ENCODE measurements at places on chromosomes 3 and 15.

- DNase-seq, result no peak
Observed at GRCh38 chr3:73924048-73924447, 299.3 kb upstream of the PDZRN3 start.

GRCh38 chr3:38586546-38587520 lies 62.7 kb downstream of the SCN5A start:
- DNase-seq, result no peak

DNA sequence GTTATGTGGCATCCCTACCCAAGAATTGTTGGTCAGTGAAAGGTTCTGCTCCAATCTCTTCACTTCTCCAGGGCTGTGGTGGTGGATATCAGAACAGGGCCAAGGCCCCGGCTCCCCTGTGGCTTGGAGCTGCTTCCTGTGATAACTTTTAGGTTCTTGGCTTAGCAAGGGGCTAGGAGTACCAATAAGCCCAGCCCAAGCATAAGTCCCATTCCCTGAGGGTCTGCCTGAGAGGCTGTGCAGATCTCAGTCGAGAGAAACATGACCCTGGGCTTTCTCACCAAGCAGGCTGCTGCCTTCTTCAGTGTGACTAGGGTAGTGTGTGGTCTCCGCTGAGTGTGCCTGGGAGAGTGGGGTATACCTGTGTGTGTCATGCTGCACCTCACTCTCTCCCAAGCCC lies 7.1 kb downstream of the CLK3 start:
- DNase-seq, result no peak

DNA sequence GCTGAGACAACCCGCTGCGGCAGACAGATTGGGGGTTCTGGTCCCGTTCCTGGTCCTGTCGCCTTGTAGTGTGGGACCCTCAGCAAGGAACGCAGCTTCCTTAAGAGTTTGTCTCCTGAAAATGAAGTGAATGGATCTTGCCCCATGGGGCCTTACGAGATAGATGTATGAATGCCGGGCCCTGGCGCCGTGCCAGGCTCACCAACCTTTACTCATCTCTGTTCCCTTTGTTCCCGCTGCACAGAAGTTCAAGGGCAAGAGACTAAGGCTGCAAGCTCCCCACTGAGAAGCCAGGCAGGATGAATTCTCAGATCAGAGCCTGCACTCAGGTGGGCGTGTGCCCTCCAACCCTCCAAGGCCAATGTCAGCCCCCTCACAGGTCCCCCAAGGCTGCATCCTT lies 162.7 kb upstream of the IQSEC1 start:
- no peak for DNase-seq

- no peak for DNase-seq
Observed at GRCh38 chr3:48697952-48698351, 12.2 kb upstream of the NCKIPSD start.

- no peak for DNase-seq
Observed at GRCh38 chr15:88630798-88631463, 7.9 kb upstream of the ISG20 start.

DNA sequence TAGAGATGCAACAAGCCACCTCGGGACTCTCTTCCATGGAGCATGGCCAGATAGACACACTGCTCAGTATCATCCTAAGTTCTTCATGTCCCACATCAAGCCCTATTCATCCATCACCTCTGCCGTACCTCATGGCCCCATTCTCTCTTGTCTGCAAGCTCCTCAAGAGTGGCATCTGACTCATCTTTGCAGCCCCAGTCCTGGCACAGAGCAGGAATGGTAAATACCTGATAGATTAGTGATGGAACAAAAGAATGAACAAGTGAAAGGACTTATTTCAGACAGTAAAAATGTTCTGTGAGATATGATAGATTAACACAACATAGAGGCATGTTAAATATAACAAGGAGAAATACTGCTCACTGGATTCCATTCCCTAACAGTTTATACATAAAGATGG lies 176.4 kb downstream of the ISL2 start:
- no peak for DNase-seq

- DNase-seq, result no peak
Observed at GRCh38 chr3:30500666-30501399, 105.6 kb upstream of the TGFBR2 start.

DNA sequence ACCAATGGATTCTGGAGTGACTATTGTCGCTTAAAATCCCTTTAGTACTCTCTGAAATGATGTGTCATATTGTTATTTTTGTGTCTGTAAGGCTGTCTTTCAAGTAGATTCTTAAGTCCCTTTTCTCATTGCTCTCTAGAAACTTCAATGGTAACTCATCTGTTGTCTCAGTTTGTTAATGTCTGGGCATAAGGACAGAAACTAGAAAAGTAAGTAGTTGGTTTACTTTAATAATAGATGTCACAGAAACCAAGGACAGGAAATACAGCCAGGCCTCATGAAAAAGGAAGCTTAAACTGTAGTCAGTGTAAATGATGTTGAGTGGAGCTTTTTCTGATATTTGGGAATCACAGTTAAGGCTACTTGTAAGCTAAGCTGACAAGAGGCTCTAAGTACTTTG lies 730.2 kb upstream of the DPPA4 start:
- DNase-seq, result no peak

DNA sequence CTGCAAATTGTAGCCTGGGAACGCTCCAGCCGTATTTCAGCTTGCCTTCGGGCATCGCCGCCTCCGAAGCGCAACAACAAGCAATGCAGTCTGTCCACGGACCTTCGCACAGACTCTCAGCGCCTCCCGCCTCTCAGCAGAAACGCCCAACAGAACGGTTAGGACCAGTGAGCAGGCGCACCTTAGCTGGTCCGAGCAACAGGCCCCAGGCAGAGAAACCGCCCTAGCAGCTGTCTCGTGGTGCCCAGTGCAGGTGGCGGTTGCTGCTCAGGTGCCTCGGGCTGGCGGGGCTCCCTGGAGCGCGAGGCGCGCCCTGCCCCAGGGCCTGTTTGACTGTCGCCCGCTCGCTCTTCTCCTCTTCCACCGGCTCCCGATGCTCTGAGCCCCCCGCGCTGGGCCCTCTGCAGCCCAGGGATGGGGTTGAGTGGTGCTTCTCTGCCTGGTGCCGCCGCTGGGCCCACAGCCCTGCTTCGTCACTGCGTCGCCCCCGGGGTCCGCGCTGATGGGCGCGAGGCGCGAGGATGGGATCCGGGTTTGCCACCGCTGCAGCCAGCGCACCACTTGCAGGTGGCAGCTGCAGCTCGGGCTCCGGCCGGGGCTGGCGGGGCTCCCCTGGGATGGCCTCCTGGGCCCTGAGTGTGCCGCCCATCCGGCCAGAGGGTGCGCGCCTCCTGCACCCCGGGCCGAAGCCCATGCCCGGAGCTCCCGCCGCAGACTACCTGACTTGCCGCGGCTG lies 268.4 kb upstream of the FRG2C start:
- no peak for DNase-seq

DNA sequence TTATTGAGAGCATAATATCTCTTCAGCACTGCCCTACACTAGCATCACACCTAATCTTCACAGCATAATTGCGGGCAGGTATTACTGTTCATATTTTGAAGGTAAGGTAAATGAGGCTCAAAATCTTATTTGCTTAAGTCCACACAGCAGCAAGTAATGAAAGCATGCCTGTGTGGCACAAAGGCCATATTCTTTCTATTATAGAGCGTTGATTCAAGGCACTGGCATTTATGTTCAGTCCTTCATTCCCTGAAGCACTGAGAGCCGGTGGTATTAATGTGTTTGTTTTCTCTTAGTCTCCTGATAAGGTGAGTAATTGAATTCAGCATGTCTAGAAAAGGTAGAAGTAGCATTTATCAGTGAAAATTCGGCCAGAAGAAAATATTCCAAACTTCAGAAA lies 231.2 kb downstream of the BBX start:
- DNase-seq, result no peak

DNA sequence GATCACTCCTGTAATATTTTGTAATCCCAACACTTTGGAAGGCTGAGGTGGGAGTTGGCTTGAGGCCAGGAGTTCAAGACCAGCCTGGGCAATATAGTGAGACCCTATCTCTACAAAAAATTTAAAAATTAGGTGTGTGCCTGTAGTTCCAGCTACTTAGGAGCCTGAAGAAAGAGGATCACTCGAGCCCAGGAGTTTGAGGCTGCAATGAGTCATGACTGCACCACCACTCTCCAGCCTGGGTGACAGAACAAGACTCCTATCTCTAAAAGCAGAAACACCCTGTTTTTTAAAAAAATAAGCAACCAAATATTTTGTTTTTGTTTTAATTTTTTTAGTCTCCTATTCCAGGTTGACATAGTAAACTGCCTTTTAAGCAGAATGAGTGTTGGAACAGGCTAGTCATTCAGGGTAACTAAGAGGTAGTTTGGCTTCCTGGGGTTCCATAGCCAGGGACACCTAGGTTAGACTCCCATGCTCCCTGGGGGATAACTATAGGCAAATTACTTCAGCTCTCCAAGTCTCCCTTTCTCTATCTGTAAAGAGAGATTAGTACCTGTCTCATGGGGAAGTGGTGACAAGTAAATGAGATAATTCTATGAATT lies 114.6 kb upstream of the C15orf61 start:
- DNase-seq, result no peak

GRCh38 chr3:165279471-165279870 lies 83.3 kb upstream of the SLITRK3 start:
- DNase-seq, result no peak

- DNase-seq, result no peak
Observed at GRCh38 chr3:59555593-59556315, 505.9 kb upstream of the CFAP20DC start.

DNA sequence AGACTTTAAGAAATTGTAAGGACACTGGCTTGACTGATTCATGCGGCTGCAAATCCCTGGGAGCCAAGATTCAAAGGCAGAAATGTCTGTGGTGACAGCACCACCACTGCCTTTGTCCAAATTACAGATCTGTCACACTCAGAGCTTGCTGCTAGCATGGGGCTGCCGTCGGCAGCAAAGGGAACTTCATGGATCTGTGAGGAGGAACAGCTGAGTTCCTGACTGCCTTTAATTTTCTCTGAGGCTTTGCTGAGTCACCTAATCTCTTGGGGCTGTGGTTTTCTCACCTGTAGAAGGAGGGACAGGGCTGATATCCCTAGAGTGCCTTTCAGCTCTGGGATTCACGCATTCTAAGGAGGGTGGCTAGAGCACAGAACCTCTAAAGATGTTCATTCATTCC lies 4.1 kb upstream of the PAK6 start:
- no peak for DNase-seq

DNA sequence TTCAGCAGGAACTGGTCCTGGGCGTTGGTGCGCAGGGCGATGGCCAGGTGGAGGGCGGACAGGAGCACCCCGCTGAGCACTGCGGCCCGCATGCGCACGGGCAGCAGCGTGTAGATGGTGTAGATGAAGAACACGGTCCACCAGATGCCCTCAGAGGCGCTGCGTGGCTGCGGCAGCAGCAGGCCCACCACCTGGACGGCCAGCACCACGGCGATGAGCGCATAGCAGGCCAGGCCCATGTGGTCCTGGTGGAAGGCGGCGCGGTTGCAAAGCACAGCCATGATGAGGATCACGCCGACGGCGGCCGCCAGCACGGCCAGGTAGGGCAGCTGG lies 1.5 kb downstream of the ADCY5 start:
- no peak for DNase-seq

DNA sequence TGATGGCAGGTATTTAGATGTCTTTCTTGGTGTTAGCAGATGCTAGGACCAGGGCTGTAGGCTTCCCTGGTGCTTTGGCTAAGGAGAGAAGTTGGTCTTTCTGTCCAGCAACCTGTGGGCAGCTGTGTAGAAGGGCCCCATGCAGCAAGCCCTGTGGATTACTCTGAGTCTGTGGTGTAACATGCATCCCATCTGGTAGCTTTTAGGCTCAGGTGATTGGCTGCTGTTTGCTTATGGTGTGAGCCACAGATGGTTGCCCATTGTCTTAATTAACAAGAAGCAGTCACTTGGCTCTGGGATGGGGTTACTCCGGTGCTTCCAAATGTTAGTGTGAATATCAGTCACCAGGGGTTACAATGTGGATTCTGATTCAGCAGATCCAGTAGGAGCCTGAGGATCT lies 368.6 kb upstream of the C2CD4B start:
- DNase-seq, result no peak

- no peak for DNase-seq
Observed at GRCh38 chr3:72036899-72037298, 252.0 kb upstream of the PROK2 start.

DNA sequence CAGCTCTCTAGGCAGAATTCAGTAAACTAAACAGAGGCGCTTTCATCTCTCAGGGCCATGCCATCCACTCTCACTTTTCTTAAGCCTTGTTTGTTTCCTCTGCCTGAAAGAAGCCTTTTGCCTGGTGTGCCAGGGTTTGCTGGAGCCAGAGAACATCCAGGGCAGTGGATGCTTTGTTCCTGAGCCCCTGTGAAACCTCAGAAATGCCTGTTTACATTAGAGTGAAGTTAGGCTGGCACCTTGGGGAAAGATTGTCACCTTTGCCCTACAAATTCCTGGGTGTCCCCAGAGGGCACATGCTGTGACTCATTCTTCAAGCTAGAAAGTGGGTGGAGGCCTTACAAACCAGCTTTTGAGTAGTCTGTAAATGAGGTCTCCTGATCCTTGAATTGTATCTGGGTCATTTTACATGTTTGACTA lies 10.7 kb upstream of the TRAK1 start:
- DNase-seq, result no peak

DNA sequence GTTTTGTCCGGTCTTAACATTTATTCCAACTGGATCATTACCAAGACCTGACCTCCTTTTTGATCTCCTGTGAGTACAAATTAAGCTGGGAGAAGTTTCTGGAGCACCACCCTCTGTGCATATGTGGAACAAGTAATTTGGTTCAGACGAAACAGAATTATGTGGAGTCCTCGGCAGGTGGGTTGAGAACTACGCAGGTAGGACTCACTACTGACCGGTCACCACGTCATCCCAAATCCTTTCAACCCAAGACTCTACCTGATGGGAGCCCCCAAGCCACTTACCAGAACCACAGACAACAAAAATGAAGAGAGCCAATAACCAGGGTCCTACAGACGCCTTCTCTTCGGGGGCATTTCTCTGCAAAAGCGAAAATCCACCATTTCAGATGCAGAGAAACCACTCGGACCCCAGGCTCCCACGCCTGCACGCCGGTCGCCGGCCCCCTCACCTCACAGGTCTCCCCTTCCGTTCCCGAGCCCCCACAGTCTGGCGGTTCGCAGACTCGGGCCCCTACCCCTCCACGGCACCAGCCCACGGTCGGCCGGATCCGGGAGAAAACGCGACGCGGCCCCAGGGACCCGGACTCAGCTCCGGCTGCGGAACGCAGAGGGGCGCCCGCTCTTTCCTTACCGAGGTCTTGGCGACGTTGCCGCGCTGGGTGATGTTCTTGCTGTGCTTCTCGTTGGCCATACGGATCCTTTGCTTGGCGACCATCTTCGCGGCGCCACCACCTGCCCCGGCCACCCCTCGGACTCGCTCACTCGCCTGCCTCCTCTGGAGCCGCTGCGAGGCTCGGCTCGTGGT lies 674 bp downstream of the SERP1 start:
- no peak for DNase-seq

DNA sequence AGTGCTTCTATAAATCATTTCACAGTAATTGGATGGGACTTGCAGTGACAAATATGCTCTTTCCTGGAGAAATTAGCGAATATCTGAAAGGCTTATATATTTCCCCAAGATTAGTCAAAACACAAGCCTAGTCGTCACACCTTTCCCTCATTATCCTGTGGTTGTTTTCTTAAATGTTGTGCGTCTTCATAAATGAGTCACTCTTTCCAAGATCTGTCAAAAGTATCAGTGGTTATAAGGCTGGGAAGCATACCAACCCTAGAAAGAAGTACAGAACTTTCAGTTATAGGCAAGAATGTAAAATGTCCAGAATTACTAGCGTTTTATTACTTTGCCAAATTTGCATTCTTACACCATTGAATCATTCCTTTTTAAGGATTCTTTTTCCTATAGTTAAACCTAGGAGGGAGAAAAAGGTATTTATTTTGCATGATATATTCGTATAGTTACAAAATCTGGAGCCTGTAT lies 33.6 kb downstream of the TMEM212 start:
- DNase-seq, result no peak

- DNase-seq, result no peak
Observed at GRCh38 chr3:43707266-43707665, 16.5 kb downstream of the ABHD5 start.

Measured in stimulated activated CD8-positive, alpha-beta memory T cell treated with anti-CD3 and anti-CD28 coated beads, Interleukin-15, amount 100 ng/mL, for 1 hour (primary cell).